Lower leg skin (tissue), 4 donors: ENCODE measurements at places on chromosomes 3 and 15. TPM values are rescaled to one million over a fixed set of nuclear protein-coding genes. Genes with fewer than 3 reads are reported as not detected.

- no peak for DNase-seq
These were observed 165.5 kb upstream of the LRRN1 start for GRCh38 chr3:3633761-3634160.

The SLC49A4 gene
- total RNA-seq, result 41.8 TPM

The GCHFR gene
- total RNA-seq, result 97.7 TPM

The CHCHD4 gene
- 10.5 TPM for total RNA-seq

The NR1I2 gene
- not detected for total RNA-seq

DNA sequence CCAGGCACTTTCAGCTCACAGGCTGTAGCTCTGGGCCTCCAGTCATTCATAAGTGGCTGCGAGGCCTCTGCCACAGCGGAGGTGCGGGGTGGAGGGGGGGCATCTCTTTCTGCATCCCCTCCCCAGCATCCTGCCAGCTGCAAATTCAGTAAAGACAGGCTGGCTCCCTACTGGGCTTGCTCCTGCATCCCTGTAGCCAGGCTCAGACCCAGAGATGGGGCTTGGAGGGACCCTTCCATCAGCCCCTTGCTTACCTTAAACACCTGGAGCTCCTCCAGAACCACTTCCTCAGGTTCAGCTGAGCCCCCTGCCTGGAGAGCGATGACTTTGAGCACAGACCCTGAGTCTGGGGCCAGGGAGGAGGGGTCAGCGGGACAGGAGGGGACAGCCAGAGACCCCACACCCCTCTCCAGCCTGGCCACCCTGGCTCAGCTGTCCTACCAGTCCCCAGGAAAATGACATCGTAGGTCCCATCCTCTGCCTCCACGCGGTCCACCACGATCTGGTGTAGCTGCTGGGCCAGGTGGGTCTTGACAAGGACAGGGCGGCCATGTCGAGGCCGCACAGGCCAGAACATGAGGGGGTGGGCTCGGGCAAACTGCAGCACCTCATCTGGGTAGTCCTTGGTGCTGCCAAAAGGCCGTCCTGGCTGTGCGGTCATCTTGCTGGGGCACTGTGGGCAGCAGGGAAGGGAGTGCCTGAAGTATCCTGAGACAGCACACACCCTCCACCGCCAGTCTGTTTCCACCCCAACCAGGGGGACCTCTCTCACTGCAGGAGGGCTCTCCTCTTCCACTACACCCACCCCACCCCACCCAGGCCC lies 5.3 kb downstream of the SEMA3G start:
- DNase-seq, result no peak

- no peak for DNase-seq
These were observed 1.0 kb downstream of the LRCH3 start for GRCh38 chr3:197791892-197792647.

The MB21D2 gene
- 7.9 TPM for total RNA-seq

The PSTPIP1 gene
- 2.9 TPM for total RNA-seq

DNA sequence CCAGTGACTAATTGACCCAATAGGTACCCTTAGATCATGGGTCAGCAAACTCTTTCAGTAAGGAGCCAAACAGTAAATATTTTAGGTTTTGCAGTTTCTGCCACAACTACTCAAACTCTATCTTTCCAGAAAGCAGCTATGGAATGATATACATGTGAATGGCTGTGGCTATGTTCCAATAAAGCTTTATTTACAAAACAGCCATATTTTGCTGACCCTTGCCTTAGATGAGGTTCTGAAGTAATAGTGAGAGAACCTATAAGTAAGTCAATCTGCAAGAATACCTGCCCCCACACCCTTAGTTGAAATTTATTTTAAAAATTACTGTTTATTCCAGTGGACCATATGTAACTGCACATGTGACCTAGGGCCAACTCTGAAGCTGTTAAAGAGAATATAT lies 134.0 kb downstream of the CMSS1 start:
- DNase-seq, result no peak

The TERB2 gene
- not detected for total RNA-seq

The SCG5 gene
- 1.3 TPM for total RNA-seq

GRCh38 chr15:91733661-91734060 lies 119.8 kb upstream of the SLCO3A1 start:
- DNase-seq, result no peak

The GXYLT2 gene
- 1.9 TPM for total RNA-seq

DNA sequence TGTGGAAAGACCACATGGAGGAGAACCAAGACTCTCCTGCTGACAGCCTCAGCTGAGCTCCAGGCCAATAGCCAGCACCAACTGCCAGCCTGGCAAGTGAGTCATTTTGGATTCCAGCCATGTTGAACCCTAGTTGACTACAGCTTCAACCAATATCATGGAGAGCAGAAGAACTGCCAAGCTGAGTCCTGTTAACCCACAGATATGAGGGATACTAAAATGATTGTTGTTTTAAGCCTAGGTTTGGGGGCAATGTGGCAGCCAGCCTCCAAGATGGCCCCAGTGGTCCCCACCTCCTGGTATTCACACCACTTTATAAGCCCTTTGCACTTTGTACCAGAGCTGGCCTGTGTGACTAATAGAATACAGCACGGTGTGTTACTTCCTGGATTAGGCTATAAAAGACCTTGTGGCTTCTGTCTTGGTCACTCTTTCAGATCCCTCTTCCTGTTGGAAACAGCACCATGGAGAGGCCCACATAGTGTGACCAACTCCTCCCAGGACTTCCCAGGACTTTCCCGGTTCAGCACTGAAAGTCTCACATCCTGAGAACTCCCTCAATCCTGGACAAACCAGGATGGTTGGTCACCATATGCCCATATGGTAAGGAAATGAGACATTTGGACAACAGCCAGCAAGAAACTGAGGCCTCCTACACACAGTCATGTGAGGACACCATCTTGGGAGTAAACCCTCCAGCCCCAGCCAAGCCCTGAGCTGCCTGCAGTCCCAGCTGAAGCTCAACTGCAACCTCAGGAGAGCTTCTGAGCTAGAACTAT lies 32.4 kb upstream of the CDV3 start:
- no peak for DNase-seq

GRCh38 chr15:66491846-66492245 lies 5.7 kb downstream of the SNAPC5 start:
- DNase-seq, result no peak

GRCh38 chr3:81500039-81500438 lies 261.4 kb downstream of the GBE1 start:
- DNase-seq, result no peak

GRCh38 chr3:32934150-32934742 lies 17.2 kb upstream of the CCR4 start:
- peak; percentile 62 for DNase-seq

GRCh38 chr3:21847005-21847404 lies 96.0 kb upstream of the ZNF385D start:
- DNase-seq, result no peak

DNA sequence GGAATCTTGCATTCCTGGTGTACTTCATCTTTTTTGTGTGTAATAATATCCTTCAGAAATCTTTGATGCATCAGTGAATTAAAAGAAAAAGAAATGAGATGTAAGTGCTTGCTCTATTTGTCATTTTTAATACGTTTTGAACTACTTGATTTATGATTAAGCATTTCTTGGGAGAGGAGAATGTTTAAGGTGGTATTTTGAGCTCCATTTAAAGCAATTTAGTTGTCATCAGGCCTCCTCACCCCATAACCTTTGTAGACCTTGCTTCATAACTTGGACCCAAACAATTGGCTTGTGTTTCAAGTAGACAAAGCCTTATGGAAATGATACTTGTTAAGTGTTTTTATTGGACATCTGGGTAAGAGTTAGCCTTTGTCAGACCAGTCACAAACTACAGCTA lies 87.1 kb upstream of the VEPH1 start:
- no peak for DNase-seq

DNA sequence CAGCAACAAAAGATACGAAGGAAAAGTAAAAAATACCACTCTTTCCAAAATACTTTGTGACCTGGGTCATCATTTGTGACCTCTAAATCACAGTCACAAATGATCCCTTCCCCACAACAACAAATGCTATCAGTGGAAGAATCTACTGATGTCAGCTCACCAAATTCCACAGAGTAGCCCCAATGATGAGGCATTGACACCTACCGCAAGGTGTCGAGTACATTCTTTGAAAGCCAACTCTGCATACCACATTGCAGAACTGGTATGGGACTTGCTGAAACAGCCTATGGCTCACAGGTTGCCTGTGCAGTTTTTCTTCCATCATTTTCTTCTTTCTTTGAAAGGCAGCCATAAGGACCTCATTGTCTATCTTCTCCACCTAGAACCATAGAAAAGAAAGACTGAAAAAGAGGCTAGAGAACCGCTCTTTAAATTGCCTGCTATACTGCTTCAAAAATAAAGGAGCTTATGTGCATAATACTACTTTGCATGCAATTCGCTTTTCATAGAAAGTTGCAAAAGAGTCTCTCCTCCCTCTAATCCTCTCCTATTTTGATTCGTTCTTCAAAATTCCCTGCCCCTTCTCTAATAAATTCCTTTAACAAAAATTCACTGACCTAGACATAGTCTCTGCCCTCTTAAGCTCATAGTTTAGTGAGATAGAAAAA lies 21.4 kb upstream of the KPNA1 start:
- no peak for DNase-seq

- no peak for DNase-seq
These were observed 23.4 kb downstream of the RGMA start for GRCh38 chr15:93065641-93066045.

The SEC22C gene
- 35.6 TPM for total RNA-seq

The SMCO1 gene
- 0.25 TPM for total RNA-seq

The UQCC5 gene
- total RNA-seq, result 1.3 TPM

DNA sequence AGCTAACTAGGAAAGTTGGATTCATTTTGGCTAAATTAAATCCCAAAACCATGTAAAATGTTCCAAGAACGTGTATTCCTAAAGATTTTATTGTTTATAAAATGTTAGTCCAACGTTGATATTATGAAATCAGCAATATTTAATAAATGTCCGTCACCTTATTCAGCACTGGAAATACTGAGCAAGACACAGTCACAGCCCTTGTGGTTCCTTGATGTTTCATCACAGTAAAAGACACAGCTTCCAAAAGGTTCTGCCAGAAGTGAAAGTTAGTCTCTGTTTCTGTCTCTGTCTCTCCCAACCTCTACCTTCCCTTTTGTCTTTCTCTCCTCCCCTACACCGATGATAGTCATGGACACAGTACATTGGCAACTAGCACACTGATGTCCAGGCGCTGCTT lies 82.2 kb upstream of the BOC start:
- DNase-seq, result no peak

The CCDC13 gene
- not detected for total RNA-seq

DNA sequence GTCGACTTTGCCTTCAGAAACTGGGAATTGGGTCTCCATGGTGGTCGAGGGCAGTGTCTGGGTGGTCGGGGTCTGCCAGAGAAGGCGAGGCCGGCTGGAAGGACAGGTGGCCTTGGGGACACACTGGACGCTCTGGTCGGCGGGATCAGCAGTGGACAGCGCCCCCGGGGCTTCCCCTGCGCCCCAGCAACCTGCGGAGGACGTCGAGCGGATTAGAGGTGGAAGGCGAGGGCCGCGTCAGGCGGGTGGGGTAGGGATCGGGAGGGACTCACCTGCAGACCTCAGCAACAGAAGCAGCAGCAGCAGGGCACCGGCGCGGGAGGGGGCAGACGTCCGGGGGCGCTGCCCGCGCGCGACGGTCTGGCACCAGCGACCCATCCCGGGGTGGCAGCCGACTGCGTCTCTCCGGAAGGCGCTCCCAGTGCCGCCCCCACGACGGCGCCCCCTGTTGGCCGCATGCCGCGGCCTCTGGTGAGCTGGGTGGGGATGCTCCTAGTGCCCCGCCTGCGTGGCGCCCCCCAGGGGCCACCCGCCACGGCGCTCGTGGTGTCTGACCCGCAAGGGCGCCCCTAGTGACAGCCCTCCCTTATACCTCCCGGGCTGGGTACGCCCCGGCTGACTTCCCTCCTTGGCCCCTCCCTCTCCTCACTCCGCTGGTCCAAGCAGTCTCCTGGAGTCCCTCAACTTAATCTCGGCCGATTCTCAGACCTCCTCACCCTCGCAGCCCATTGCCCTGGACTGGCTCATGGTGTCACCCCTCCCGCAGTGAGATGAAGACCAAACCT lies at the start of gene PRSS50:
TSS of gene PRSS50 (minus strand) at position 423 of the 785 bp plus-strand sequence. CDS start at position 378, 45 bp downstream.
- DNase-seq, result peak; percentile 82

GRCh38 chr15:51288143-51289065 lies 50.0 kb downstream of the CYP19A1 start:
- DNase-seq, result no peak

The KCNAB1 gene
- total RNA-seq, result 2.5 TPM

GRCh38 chr3:97009427-97010019 lies 195.1 kb downstream of the EPHA6 start:
- DNase-seq, result no peak

- DNase-seq, result no peak
These were observed 1.3 kb upstream of the STAG1 start for GRCh38 chr3:136753326-136753939.

The CADPS gene
- not detected for total RNA-seq
